ENCODE measurements at places on chromosomes 5 and 9.

DNA sequence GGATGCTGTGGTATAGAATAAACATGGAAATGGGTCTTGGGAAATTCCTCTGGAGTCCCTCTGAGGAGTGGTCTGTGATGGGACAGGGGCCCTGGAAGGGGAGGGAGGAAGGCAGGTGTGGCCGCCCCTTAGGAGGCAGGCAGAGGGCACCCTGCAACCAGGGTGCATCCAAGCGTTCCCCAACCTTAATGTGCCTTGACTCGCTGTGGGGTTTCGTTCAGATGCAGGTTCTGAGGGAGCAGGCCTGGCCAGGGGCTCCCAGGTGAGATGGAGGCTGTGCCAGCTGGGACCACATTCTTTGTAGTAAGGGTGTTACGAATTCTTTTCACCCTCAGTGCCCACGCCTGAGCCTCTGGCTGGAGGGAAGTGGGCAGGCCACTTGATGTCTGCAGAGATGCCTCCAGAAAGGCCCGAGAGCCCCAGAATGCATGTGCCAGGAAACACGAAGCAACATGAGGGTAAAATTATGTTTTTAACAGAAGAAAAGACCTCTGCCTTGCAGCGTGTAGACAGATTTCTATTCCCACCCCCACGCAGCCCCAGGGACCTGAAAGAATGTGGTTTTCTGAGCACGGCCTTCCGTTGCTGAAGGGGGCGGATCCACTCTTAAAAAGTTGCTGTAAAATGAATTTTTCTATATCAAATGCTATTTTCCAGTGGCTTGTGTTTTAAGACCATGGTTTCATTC, 150.4 kb upstream of the IER5L start:
- DNase-seq, result no peak

GRCh38 chr5:96624596-96624995, 37.6 kb upstream of the CAST start:
- no peak for DNase-seq

DNA sequence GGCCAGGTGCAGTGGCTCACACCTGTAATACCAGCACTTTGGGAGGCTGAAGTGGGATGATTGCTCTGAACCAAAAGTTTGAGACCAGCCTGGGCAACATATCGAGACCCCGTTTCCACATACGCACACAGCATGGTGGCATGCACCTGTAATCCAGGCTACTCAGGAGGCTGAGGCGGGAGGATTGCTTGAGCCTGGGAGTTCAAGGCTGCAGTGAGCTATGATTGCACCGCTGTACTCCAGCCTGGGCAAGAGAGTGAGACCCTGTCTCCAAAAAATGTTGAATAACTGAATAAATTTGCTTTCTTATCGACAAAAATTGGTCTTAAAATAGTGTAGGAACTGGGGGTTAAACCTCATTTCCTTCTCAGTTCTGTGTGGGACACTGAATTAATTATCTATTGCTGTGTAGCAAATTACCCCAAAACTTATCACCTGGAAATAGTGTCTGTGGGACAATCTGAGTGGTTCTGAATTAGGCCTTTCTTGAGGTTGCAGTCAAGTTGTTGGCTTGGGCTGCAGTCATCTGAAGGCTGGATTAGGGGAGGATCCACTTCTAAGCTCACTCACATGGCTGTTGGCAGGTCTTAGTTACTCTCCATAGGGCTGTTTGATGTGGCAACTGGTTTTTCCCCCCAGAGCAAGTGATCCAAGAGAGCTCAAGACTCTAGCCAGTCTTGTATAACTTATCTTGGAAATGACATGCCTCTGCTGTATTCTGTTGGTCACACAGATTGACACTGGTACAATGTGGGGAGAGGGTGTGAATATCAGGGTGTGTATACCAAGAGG, 2.0 kb downstream of the SNX30 start:
- no peak for DNase-seq

DNA sequence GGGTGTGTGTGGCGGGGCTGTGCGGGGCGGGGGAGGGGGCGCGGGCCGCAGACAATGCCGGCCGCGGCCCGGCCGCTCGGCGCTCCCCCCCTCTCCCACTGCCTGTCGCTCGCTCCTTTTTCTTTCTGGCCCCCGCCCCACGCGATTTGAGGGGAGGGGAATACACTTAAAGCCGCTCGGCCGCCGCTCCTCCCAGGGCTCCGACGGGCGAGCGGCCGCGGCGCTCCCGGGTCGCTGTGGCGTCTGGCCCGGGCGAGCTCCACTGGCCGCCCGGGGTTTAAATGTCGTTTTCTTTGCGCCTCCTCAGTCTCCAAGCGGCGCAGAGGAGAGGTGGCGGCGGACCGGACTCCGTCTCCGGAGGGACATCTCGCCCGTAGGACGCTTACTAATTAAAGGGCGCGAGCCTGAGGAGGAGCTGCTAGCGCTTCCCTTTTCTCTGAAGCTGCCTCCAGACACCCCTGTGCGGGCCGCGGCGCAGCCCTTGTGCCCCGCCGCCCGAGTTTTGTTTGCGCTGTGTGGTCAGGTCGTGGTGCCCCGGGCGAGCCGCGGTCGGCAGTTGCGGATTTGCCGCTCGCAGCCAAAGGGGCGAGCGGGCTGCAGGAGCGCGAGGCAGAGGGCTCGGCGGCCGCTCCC, 1.4 kb downstream of the ZSWIM6 start:
- DNase-seq, result no peak

GRCh38 chr9:105658351-105658750, 3.9 kb upstream of the TAL2 start:
- DNase-seq, result no peak

GRCh38 chr5:115417076-115417475, 120.6 kb upstream of the CCDC112 start:
- no peak for DNase-seq
